Suprapubic skin (tissue), 4 donors: ENCODE measurements at places on chromosomes 7 and 10.

- no peak overlapping the region for H3K27ac ChIP-seq
- no peaks in the 10 kb centered on the region for H3K36me3 ChIP-seq
- H3K4me3 ChIP-seq, result no peak overlapping the region
- no peaks in the 10 kb centered on the region for H3K4me1 ChIP-seq
Measured at GRCh38 chr7:117164620-117165019, 158.2 kb downstream of the WNT2 start.

DNA sequence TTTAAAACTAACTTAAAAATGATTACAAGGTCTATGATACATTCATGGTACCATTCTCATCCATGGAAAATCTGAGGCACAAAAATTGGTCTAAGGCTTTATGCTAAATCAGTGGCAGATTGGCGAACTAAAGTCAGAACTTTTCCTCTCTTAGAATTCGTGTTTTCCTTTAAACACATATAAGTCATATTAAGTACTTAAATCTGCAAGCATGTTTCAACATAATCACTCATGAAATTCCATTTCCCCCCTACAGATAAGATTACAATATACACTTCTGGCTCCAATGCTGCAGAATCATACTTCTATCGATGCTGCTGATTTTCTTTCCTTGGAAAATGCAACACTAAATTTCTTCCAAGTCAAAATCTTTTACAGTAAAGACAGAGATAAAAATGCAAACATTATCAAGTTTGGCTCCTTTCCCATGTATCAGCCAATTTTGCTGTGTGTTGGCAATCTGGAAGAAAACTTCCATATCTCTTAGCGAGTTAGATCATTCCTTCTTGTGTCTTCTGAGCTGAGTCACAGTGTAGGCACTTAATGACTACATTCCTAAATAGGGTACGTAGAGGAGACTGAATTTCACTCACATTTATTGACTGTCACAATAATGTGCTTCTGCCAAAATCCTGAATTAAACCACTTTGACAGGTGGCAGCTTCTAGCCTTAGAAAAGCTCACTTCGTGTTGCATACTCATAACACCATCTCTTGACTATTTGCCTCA is 76.4 kb upstream of the LRRC17 start:
- no peak overlapping the region for H3K4me3 ChIP-seq
- no peaks in the 10 kb centered on the region for H3K27me3 ChIP-seq
- no peak for DNase-seq
- H3K4me1 ChIP-seq, result peaks cover 8% of the 10 kb centered on the region
- no peak overlapping the region for H3K27ac ChIP-seq

GRCh38 chr10:33673839-33674415 is 339.5 kb upstream of the NRP1 start:
- H3K4me3 ChIP-seq, result no peak overlapping the region
- H3K4me1 ChIP-seq, result no peaks in the 10 kb centered on the region
- no peaks in the 10 kb centered on the region for H3K36me3 ChIP-seq

GRCh38 chr7:137985253-137985896 is 16.5 kb downstream of the CREB3L2 start:
- H3K27ac ChIP-seq, result no peak overlapping the region
- H3K4me3 ChIP-seq, result no peak overlapping the region
- H3K27me3 ChIP-seq, result no peaks in the 10 kb centered on the region
- peaks cover 74% of the 10 kb centered on the region for H3K4me1 ChIP-seq
- no peak for DNase-seq

- peaks cover 20% of the 10 kb centered on the region for H3K4me1 ChIP-seq
- peak; percentile 72 for DNase-seq
Measured at GRCh38 chr10:43231523-43232078, 35.3 kb downstream of the RASGEF1A start.

DNA sequence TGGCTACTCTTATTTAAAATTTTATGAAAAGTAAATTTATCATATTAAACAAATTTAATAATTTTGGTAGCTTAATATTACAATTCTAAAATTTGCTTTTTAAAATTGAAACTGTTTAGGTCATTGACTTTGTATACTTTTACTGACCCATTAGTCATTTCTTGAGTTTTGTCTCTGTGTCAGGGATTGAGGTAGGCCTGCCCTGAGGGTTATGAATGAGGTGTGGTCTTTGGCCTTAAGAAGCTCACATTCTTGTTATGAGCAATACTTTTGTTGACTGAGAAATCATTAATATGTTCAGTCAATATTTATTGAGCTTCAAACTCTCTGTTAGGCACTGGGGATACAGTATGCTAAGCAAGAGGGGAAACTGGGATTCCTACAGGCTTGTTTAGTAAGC is 47.0 kb upstream of the RPA3 start:
- H3K36me3 ChIP-seq, result no peaks in the 10 kb centered on the region
- H3K4me1 ChIP-seq, result peaks cover 34% of the 10 kb centered on the region
- H3K27me3 ChIP-seq, result no peaks in the 10 kb centered on the region
- no peak overlapping the region for H3K4me3 ChIP-seq
- no peak overlapping the region for H3K27ac ChIP-seq
- no peak for DNase-seq

GRCh38 chr7:106290319-106290718 is 5.5 kb upstream of the NAMPT start:
- H3K36me3 ChIP-seq, result no peaks in the 10 kb centered on the region
- H3K27ac ChIP-seq, result peak overlapping the region; percentile 20
- DNase-seq, result no peak
- peaks cover 16% of the 10 kb centered on the region for H3K4me1 ChIP-seq

DNA sequence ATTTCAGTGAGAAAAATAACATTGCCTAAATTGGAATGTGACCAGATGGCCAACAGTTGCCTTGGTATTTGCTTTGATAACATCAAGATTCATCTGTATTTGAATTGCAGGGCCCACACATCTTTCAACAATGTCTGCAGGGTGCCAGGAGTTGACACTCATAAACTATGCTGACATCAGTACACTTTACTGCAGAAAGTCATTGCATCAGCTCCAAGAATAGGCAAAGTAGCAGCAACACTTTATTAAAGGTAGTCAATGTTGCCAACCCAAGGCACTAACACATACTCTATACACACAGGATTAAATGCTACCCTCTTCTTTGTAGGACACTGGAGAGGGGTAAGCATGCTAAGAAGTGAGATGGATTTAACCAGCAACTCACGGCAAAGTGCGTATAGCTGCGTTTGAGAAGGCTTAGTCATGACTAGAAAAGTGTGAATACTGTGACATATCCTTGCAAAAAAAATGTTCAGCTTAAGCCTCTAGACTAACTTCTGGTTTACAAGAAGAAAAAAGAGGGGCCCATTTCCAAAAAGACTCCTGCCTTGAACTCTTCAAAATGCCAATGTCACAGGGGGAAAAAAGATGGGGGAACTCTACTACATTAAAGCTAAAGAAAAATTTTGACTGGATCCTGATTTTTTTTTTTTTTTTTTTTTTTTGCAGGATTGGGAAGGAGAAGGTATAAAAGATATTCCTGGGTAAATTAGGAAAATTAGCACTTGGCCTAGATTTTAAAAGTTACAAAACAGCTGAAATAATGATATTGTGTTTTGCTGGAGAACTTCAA is 2.2 kb downstream of the BBIP1 start:
- H3K27ac ChIP-seq, result no peak overlapping the region
- H3K36me3 ChIP-seq, result peaks cover 2% of the 10 kb centered on the region
- H3K4me3 ChIP-seq, result no peak overlapping the region
- H3K4me1 ChIP-seq, result peaks cover 25% of the 10 kb centered on the region

DNA sequence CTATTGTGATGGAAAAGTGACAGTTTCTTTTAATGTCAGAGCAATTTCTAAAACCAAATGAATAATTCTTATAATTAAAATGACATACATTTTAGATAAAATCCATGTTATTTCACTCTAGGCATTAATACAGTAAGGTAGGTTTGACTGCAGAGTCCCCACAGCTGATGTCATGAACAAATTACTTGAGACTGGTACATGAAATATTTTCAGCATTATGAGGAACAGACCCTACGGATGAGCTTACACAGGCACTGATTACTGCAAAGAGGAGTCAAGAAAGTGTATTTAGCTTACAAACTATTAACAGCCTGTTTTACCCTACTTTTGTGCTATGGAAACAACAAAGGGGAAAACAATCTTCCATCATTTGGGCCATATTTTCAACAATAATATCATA is 8.9 kb downstream of the COL1A2 start:
- H3K27me3 ChIP-seq, result no peaks in the 10 kb centered on the region
- no peak for DNase-seq
- H3K27ac ChIP-seq, result no peak overlapping the region
- H3K36me3 ChIP-seq, result peaks cover 3% of the 10 kb centered on the region

DNA sequence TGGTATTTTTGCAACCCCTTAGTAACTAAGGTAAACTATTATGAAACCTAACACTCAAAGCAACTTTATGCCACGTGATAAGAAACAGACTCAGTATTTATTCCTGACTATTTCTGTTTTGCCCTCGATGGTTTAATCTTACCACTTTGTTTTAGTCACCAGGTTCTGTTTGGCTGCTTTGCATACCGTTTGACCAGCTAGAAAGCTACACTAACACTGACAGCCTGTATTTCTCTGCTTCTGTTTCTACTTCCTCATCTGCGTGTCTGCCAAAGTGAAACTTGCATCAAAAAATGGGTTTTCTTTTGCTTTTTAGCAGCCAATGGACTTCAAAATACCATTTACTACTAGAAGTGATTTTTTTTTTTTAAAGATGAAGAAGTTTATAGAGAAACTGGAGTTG is 802.5 kb downstream of the GRM8 start:
- H3K27ac ChIP-seq, result no peak overlapping the region
- DNase-seq, result no peak
- no peak overlapping the region for H3K4me3 ChIP-seq
- H3K36me3 ChIP-seq, result no peaks in the 10 kb centered on the region

DNA sequence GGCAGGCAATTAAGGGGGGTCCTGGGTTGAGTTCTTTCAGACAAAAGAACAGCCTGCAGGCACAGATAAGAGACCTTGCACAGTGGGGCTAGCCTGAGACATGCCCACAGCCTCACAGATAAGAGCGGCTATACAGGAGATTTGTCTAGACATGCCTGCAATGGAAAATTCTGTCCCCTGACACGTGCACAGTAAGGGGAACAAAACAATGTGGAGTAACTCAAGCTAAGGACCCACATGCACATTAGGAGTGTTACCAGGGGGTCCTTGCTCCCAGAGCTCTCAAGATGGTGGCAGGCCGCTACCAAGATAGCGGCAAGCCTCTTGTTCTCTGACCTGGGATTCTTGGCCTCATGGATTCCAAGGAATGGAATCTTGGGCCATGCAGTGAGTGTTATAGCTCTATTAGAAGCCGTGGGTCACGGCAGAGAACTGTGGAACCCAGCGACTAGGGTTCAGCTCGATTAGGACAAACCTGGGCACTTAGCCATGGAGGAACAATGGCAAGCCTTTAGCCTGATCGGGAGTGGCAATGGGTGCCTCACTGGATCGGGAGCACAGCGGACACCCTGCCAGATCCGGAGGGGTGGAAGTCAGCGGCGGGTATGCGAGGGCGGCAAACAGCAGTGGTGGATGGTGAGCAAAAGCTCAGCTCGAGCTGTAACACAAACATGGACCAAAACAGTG is 196.9 kb downstream of the CCSER2 start:
- H3K4me3 ChIP-seq, result no peak overlapping the region
- no peaks in the 10 kb centered on the region for H3K36me3 ChIP-seq
- H3K27ac ChIP-seq, result no peak overlapping the region
- peaks cover 10% of the 10 kb centered on the region for H3K4me1 ChIP-seq
- H3K27me3 ChIP-seq, result no peaks in the 10 kb centered on the region

- no peak for DNase-seq
- no peaks in the 10 kb centered on the region for H3K4me1 ChIP-seq
- H3K36me3 ChIP-seq, result no peaks in the 10 kb centered on the region
- peaks cover 3% of the 10 kb centered on the region for H3K27me3 ChIP-seq
- H3K27ac ChIP-seq, result no peak overlapping the region
Measured at GRCh38 chr7:159198016-159198724, 53.5 kb upstream of the VIPR2 start.

DNA sequence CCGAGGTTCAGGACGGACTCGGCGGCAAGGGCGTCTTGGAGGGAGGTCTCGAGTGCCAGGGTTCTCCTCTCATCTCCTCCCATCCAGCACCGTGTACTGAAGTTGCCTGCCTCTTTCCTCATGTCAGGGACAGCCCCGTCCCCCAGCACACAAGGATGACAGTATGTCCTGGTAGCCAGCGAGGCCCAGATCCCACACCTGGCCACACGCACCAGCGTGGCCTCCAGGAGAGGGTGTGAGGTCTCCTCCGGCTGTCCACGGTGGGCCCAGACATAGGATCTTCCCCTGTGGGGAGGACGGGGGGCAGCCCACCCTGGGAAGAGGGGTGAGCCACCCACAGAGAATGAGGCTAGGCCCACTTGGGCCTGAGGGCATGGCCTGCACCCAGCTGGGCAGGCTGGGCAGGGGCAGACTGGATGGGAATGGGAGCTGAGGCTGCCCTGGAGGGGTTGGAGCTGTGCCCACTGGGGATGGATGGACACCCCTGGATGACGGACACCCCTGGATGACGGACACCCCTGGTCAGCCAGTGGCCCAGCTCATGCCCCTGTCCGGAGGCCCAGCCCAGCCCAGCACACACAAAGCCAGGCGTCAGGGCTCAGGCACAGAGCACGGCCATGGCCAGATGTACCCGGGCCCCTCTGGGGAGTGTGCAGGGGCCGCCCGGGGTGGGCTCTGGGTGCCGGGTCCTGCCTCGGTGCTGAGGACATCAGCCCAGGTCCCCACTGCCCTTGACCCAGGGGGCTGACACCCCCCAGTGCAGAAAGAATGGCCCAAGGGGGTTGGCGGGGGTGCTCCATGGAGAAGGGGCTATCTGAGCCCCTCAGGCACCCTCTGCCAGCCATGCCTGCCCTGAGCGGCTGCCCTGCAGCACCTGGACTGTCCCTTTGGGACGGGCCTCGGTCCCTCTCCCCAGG is 30.9 kb upstream of the CFAP46 start:
- peaks cover 66% of the 10 kb centered on the region for H3K27me3 ChIP-seq
- no peak for DNase-seq
- H3K4me1 ChIP-seq, result no peaks in the 10 kb centered on the region
- no peak overlapping the region for H3K4me3 ChIP-seq
- no peak overlapping the region for H3K27ac ChIP-seq

DNA sequence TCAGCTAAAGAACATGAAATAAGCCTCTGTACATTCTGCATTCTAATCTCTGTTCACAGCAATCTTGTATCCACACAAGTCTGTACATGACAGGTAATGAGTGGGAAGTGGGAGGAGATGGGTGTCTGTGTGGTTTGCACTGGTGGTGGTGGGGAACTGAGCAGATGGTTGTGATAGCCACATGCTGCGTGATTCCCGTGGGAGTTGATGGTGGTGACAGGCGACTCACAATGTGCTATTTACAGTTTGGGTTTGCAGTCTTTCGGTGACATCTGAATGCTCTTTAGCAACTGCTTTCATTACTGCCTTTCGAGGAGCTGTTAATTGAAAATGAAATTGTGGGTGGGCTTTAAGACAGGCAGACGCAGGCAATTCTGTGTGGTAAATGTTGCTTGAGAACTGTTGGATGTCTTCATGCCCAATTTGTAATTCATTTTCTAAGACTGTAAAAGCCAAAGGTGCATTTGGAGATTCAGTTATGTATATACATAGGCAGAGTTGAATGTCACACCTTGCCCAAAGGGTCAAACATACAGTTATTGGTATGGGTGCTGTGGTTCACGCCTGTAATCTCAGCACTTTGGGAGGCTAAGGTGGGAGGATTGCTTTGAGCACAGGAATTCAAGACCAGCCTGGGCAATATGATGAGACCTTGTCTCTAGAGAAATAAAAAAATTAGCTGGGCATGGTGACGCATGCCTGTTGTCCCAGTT is 308.2 kb downstream of the AUTS2 start:
- no peak overlapping the region for H3K4me3 ChIP-seq
- H3K27me3 ChIP-seq, result no peaks in the 10 kb centered on the region
- no peaks in the 10 kb centered on the region for H3K36me3 ChIP-seq
- DNase-seq, result no peak
- H3K27ac ChIP-seq, result no peak overlapping the region
